H54 (cell line): ENCODE measurements at places on chromosomes 1 and 21.
A peak's percentile ranks its signal among the peaks of the same experiment; 100 is the strongest.

DNA sequence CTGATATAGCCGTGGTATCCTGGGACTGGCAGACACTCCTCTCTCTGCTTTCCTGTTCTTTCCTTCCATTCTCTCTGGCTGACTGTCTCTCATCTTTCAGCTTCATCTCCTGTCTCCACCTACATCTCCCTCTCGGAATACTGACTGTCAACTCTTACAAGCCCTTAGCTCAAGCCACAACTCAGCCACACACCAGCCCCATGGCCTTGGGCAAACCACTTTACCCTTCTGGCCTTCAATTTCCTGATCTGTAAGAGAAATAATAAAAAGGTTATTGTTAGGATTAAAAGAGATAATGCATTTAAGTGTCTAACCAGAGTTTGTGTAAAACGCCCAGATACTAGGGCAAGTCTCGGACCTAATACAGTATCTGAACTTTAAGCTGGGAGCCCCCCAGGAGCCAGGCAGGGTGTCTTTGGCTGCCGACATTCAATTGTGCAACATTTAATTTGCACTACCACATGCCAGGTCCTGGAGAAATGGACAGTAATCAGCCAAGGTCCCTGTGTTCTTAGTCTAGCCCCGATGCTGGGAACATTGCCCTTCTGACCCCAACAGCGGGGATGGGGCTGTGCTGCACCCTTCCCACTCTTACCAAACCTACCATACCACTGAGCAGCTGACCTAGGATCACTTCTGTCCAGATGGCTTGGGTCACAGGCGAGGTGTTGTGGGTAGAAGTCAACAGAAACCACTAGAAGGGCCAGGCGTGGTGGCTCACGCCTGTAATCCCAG lies 5.1 kb downstream of the ECHDC2 start:
- DNase-seq = no peak

DNA sequence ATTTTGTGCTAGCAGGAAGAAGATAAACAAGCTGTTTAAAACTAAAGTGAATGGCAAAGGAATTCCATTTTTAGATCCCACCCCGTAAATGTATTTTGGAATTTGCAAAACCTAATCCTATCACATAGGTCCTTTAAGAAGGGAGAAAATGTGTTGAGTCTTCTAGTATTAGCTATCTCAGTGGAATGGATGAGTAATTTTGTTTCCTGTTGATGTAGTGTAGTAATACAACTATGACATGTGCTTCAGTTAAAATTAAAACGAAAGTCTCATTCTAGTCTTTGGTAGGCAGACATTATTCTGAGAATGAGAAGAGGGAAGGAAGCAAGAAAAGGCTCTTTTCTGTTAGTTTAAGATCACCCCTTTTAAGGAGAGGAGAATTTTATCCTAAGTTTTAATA lies 265.9 kb upstream of the C1orf105 start:
- peak; percentile 10 for DNase-seq

GRCh38 chr1:236575523-236575922 lies 28.8 kb downstream of the HEATR1 start:
- DNase-seq = no peak

GRCh38 chr1:214292322-214292721 lies 11.4 kb downstream of the SMYD2 start:
- no peak for DNase-seq

DNA sequence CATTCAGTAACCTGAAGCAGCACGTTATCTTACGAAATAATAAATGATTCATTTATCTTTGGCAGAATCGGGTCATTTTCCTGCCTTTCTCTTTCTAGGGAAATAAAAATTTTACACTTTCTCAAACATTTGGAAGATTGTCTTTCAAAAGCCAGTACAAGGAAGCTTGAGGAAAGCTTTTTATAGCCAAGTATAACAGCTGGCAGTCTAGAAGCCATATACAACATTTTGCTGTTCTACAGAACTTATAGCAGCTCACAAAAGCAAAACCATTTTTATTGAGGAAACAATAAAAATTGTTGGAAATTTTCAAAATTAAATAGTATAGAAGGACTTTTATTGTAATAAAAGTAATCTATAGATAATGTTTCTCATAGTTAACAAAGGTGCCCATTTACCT lies 448.6 kb downstream of the SMYD3 start:
- no peak for DNase-seq

DNA sequence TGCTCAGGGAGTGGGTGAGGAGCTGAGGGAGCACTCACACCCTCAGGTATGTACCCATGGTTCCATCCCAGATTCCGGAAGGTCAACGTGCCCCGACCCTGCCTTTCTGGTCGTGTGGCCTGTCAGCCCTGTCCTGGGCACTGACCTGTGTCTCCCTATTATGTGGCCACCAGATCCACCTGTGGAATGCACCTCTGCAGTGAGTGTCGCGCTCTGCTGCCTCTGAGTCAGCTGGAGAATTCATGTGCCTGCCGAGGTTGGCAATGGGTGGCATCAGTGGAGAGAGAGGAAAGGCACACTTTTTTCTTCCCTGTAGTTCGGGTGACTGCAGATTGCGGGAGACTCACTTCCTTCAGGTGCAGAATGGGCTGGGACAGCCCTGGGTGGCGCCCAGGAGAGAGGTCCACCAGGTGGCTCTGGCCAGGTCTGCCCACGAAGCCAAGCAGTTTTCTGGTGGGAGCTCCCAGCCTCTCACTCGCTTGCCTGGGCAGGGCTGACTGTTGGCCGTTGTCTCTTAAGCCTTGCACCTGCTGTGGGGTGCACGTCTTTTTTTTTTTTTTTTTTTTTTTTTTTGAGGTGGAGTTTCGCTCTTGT lies 176.1 kb upstream of the TMEM51 start:
- DNase-seq = no peak

GRCh38 chr1:30692201-30692947 lies 31.0 kb downstream of the MATN1 start:
- no peak for DNase-seq

- DNase-seq = no peak
Observed at GRCh38 chr1:207878939-207879338, 32.0 kb downstream of the CD34 start.

GRCh38 chr1:47754221-47754620 lies 243.0 kb downstream of the TRABD2B start:
- DNase-seq = no peak

- peak; percentile 67 for DNase-seq
Observed at GRCh38 chr1:85612704-85613361, 32.3 kb downstream of the CCN1 start.

- no peak for DNase-seq
Observed at GRCh38 chr1:83901547-83902155, 97.3 kb downstream of the TTLL7 start.

GRCh38 chr1:41844255-41844654 lies 74.5 kb downstream of the HIVEP3 start:
- no peak for DNase-seq

DNA sequence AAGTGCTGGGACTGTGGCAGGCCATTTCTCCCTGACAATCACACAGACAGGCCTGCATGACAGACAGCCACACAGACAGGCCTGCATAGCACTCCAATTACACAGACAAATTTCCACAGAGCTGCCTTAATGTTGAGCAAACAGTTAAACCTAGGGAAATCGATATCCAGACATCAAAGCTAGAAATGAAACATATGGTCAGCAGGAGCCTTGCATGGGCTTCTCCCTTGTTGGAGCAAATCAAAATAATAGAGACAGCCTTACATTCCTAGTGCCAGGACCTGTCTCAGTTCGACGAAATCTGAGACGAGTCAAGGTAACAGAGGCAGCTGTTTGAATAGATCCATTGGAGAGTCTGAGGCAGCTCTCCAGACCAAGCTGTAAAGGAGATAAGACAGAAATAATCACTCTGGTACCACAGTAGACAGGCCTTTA lies 42.4 kb downstream of the OLFML3 start:
- DNase-seq = no peak

DNA sequence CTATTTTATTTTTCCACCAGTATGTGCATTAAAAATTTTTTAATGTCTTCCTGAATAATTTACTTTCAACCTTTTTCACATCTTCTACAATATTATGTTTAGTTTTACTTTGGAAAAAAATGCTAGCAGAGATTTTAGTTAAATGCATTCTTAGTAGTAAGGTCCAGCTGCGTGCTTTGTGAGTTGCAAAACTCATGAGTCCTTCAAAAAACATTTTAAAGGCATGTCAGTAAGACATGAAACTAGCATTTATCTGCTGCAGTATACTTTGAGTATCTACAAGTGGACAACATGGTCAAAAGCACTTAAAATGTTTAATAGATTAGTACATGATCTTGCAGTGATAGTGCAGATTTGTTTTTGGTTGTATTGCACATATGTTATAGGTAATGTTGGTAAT lies 139.0 kb downstream of the HS2ST1 start:
- DNase-seq = no peak

DNA sequence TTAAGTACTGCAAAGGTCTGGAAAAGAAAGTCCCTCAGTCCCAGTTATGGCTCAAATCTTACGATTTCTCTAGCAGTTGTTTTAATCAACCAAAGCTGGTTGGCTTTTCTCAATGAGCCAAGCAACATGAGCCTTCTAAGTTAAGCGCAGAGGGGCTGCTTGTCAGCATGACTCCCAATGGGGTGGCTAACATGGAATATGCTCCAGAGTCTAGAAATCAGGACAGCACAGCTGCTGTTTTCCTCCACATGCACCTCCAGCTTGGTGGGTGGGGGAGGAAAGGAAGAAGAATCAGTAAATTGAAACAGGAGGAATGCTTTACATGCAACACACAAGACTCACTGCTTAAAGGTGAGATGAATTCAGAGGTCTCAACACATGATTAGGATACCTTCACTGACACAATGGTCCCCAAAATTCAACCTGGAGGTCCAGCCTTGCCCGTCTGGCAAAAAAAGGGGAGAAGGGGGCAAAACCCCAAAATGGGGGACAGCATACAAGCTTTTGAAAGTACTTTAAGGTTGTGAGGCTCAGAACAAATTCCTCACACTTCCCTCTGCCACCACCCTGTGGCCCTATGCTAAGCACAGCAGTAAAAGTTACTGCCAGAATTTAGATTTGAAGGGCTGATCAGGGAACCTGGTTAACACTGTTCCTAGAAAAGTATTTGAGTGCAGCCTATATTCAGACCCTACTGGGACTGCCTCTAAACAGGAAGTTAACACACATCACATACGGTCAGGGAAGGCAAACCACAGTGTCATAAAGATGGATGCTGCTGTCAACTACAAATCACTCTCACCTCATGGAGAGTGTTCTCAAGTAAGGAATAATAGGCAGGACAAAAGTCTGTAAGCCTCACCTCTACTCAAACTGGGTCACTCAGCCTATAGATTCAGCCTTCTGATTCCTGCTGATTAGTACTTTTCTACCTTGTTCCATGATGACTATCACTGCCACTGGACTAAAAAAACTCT lies 2.6 kb downstream of the GATAD2B start:
- no peak for DNase-seq

DNA sequence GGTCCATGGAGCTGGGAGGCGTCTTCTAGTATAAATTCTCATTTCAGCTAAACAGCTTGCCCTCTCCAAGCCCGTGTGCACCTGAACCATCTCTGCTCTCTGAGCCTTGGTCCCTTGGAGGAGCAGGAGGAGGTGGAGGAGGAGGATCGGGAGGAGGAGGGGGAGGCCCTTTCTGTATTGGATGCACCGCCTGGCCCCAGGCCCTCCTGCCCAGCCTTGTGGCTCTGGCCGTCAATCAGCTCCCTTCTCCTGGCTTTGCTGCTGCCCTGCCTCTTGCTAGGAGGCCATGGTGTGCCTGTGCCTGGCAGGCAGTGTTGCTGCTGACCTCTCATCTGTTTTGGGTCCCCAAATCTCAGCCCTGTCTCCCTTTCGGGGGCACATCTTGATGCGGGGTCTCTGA lies 9.0 kb downstream of the COL18A1 start:
- DNase-seq = no peak

DNA sequence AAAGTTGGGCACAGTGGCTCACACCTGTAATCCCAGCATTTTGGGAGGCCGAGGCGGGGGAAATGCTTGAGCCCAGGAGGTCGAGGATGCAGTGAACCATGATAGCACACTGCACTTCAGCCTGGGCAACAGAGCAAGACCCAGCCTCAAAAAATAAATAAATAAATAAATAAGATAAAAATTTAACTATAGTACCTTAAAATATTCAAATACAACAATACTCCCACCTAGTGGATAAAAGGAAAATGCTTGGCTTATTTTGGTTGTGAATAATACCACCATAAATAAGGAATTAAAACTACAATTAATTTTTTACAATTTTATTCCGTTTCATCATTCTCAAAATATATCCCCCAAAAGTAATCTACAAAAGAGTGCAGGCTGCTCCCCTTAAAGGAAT lies 8.1 kb downstream of the PSMG1 start:
- DNase-seq = no peak

DNA sequence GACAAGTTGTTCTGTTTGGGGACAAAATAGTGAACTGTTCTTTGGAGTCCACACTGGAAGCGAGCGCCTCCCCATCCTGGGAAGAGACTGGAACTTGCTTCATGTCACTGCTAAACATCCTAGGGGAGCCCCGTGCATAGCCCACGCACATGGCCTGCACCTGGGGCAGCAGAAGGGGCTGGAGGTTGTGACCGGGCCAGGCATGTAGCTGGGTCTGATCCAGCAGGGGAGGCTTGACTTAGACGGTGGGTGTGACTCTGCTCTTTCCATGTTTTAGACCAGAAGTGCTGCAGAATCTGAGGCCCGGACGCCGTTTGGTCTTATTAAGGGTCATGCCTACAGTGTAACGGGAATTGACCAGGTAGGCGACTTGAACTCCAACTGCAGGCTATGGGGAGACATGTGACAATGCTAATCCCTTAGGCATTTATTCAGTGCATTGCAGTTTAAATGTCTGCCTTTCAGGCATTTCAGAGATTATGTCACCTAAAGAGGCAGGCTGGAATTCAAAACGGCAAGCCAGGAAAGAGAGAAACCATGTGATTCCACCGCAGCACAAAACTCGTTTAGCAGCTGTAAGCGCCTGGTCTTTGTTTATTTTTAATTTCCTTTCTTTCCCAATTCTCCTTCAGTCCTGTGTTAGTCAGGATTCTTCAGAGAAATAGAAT lies 21.8 kb downstream of the CAPN9 start:
- no peak for DNase-seq

- DNase-seq = no peak
Observed at GRCh38 chr1:46749404-46749803, 30.5 kb upstream of the EFCAB14 start.

DNA sequence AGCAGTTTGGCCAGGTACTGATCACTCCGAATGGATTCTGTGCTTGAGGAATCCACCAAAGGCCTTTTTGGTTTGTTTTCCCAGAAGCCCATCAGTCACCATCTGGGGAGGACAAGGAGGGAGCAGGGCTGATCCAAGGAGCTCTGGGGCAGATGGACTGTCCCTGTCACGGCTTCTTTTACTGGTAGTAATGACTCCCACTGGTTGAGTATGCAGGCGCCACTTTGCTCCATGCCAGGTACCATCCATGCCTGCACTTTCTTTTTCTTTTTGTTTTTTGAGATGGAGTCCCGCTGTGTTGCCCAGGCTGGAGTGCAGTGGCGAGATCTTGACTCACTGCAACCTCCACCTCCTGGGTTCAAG lies 101.7 kb downstream of the UBIAD1 start:
- no peak for DNase-seq

DNA sequence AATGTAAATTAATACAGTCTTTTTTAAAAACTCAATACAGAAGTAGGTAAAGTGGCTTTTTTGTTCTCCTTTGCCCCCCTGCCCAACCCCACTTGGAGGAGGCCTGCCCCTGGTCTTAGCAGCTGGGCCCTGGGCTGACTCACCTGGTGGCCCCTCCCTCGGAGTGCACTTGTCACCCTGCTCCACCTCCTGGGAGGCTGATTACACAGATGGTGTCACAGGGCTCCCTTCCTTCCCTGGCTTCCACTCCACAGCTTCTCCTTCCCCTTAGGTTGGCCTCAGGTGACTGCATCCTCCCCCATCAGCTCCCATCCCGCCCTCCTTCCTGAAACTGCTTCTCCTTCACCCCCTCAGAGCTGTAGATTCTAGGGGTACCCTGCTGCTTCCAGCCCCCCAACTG lies 11.7 kb upstream of the CAPN9 start:
- no peak for DNase-seq
